Sigmoid colon (tissue), 7 donors: ENCODE measurements at places on chromosomes 2 and 18. TPM values are rescaled to one million over a fixed set of nuclear protein-coding genes. Genes with fewer than 3 reads are reported as not detected.
A peak's percentile ranks its signal among the peaks of the same experiment; 100 is the strongest.

Gene SP140L
- total RNA-seq, result 8.2 TPM

Gene LRRC30
- total RNA-seq, result not detected

DNA sequence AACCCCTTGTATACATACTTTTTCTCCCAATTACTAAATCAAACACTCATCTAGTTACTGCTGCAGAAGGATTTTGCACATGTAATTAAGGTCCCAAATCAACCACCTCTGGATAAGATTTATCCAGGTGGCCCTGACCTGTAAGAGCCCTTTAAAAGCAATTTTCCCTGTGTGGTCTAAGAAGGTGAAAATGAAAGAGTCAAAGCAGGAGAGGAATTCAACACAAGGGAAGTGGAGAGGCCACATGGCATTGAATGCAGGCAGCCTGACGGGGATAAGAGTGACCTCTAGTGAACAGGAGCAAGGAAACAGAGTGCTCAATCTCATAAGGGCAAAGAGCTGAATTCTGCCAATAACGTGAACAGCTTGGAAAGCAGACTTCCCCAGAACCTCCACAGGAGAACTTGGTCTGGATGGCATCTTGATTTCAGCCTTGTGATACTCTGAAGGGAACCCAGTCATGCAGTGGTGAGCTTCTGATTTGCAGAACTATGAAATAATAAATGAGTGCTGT, 27.2 kb downstream of the PPP3R1 start:
- DNase-seq, result no peak

- no peak for DNase-seq
Observed at GRCh38 chr2:188032306-188032705, 259.4 kb upstream of the GULP1 start.

- no peak for DNase-seq
Observed at GRCh38 chr2:406876-407275, 119.0 kb upstream of the ALKAL2 start.

Gene DQX1
- not detected for total RNA-seq

DNA sequence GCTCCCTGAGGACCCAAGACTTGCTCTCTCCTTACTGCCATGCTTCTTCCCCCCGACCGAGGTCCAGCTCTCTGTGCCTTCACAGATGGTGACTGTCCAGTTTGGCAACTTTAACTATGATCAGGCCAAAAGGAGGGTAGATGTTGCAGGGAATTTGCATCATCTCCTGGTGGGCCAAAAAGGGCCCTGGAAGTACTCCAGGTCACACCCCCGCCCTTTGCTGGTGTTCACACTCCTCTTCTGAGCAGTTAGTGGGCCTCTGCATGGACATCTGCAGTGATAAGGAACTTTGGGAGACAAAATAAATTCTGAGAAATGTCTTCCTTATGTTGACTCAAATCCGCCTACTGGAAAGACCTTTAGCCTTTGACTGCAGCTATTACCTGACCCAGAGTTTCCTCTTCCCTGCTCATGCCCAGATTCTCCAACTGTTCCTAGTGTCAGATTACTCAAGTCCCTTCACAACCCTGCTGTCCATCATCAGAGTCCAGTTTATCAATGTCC, 234.4 kb downstream of the LOXHD1 start:
- DNase-seq, result no peak

- DNase-seq, result no peak
Observed at GRCh38 chr2:200665626-200666453, 80.0 kb downstream of the AOX1 start.

GRCh38 chr2:138572318-138572717, 70.7 kb downstream of the SPOPL start:
- DNase-seq, result no peak

- DNase-seq, result no peak
Observed at GRCh38 chr2:200695601-200696000, 109.8 kb downstream of the AOX1 start.

DNA sequence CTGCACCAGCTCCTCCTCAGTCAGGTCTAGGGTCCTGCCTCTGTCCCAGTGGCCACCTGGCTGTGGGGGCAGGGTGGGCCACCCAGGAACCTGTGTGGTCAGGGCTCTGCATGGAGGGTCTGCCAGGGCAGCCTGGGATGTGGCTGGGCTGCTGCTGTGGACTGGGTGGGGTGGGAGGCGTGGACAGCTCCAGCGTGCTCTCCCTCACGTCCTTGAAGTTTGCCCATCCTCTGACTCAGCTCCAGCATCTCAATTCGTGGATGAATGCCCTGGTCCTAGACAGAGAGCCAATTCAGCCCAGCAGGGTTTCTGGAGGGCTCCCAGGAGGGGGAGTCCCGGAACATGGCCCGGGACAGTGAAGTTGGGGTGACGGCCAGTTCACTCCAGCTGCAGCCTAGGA, 64.3 kb upstream of the EPAS1 start:
- no peak for DNase-seq

Gene CRYGC
- total RNA-seq, result not detected

- DNase-seq, result no peak
Observed at GRCh38 chr18:36411745-36412168, 114.2 kb downstream of the FHOD3 start.

Gene SNTG2
- 3.2 TPM for total RNA-seq

DNA sequence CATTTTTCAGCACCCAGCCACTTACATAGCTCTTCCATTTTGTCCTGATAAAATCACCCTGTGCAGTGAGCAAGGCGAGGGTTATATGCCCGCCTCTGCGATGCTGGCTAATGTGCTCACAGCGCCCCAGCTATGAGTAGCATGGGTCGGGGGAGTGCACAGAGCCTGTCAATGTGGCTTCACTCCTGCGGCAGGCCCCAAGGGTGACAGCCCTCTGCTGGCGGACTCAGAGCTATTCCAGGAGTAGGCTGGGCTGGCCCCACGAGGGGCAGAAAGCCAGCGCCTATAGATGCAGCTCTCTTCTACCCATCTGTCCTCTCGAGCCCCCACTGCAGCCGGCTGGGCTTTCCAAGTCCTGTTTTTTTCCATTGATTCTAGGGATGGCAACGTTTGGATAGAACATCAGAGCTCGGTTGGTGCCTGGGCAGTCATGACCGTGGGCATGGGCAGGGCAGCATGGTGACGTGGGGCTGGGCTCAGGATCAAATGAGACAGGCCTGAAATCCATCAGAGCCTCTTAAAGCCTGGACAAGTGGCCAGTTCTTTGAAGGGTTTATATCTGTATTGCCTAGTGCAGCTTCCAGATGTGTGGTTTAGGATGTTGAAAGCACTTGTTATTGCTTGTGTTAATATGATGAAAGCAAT, 134.7 kb downstream of the MCFD2 start:
- DNase-seq, result peak; percentile 91

DNA sequence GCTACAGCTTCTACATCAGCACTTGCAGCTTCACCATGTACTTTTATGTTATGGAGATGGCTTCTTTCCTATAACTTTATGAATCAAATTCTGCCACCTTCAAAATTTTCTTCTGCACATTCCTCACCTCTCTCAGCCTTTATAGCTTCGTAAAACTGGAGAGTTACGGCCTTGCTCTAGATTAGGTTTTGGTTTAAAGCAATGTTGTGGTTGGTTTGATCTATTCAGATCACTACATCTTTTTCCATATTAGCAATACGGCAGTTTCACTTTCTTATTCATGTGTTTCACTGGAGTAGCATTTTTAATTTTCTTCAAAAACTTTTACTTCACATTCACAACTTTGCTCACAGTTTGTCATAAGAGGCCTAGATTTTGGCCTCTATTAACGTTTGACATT, 242.9 kb upstream of the GYPC start:
- DNase-seq, result no peak

- no peak for DNase-seq
Observed at GRCh38 chr2:9939587-9940485, 11.7 kb upstream of the GRHL1 start.

- DNase-seq, result no peak
Observed at GRCh38 chr2:178747767-178748166, 59.5 kb downstream of the TTN start.

GRCh38 chr18:41938445-41938844, 16.6 kb upstream of the PIK3C3 start:
- no peak for DNase-seq

DNA sequence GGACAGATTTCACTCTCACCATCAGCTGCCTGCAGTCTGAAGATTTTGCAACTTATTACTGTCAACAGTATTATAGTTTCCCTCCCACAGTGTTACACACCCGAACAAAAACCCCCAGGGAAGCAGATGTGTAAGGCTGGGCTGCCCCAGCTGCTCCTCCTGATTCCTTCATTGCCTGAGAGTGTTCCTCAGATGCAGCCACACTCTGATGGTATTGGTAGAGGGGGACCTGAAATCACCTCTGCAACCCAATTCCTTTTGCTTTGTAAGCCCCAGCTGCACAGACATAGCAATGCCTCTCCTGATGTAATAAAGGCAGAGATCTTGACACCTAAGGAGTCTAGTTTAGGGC, 1529.8 kb downstream of the RPIA start:
- no peak for DNase-seq

- no peak for DNase-seq
Observed at GRCh38 chr18:63730773-63731172, 28.0 kb downstream of the SERPINB11 start.

Gene CAPN14
- total RNA-seq, result not detected

- no peak for DNase-seq
Observed at GRCh38 chr2:105834931-105835330, 90.2 kb downstream of the NCK2 start.

- no peak for DNase-seq
Observed at GRCh38 chr2:203237346-203238238, 1.2 kb upstream of the CYP20A1 start.

DNA sequence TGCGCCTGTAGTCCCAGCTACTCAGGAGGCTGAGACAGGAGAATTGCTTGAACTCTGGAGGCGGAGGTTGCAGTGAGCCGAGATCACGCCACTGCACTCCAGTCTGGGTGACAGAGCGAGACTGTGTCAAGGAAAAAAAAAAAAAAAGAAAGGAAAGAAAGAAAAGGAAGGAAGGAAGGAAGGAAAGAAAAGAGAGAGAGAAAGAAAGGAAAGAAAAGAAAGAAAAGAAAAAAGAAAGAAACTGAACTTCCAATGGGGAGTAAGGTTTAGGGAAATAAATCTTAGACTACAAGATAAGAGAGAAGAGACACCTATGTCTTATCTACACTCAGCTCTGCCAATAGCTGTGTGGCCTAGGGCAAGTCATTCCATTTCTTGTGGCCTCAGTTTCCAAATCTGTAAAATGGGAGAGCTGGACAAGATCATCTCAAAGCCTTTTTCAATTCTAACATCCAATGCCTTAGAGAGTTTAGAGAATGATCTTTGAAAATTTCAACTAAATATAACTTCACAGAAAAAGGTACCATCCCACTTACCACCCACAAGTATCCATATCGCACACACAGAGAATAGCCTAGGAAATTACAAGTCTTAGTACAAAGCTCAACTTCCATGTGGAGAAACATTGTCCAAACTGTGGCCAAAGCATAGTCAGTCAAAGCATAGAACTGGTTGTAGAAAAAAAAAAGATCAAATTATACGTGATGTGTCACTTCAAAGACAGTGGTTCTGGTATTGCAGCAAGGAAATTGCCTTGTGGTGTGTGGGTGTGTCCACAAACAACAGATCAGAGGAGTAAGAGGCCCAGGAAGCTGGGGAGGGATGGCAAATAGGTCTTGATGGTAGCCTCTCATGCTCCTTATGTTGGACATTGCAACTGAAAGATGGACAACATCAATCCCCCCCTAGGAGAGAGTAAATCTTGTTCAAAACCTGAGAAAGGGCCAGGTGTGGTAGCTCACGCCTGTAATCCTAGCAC, 42.4 kb downstream of the SLC14A2 start:
- DNase-seq, result no peak

DNA sequence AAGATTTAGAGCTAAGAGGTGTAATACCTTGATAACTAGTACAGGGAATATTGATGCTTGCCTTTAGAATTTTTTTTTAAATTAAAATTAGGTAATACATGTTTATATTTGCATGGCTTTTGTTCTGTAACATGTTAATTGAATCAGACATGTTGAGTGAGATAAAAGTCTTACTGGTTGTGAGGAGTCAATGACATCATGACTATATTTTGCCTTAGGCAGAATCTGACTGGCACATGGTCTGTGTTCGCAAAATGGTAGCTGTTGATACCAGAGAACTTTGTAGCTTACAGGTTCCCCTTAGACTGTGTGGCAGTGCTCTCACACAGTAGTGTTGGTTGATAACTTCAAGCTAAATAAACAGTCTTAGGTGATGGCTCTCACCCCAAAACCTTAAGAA, 199.7 kb downstream of the PTPRM start:
- no peak for DNase-seq

Gene GGCX
- total RNA-seq, result 24.9 TPM
